ENCODE measurements at places on chromosomes 3 and 15. TPM values are rescaled to one million over a fixed set of nuclear protein-coding genes. Genes with fewer than 3 reads are reported as not detected.

The PLSCR5 gene
- not detected for total RNA-seq

The CPA3 gene
- not detected for total RNA-seq

The CTSH gene
- total RNA-seq = 42.0 TPM

The GATA2 gene
- 4.0 TPM for total RNA-seq
